ENCODE measurements at places on chromosomes 3 and 15.

GRCh38 chr3:183411216-183411922, 17.1 kb downstream of the MCF2L2 start:
- no peak for DNase-seq

DNA sequence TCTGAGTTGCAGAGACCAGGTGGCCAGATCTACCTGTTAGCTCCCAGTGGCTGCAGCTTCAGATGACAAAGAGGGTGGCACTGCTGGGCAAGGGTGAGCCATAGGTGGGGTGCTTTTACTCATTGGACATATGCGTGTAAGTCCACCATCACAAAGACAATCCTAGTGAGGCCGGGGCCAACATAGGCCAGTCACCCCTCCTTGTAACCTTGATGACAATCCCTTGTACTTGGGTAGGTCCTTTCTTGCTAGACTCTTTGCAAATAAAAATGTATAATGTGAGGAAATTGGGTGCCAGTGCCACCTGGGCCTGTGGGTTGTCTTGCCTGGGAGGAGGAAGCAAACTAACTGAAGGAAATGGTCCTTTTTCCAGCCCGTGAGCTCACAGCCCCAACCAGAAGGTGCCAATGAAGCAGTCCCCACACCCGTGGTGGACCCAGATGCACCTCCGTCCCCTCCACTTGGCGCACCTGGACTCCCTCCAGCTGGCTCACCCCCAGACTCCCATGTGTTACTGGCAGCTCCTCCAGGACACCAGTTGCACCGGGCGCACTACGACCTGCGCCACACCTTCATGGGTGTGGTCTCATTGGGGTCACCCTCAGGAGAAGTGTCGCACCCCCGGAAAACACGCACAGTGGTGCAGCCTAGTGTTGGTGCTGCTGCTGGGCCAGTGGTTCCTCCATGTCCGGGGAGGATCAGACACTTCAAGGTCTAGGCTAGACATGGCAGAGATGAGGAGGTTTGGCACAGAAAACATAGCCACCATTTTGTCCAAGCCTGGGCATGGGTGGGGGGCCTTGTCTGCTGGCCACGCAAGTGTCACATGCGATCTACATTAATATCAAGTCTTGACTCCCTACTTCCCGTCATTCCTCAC, 7.6 kb downstream of the AHSG start:
- no peak for DNase-seq

- no peak for DNase-seq
These were observed 1.3 kb downstream of the IL17RE start for GRCh38 chr3:9903904-9904303.

- DNase-seq, result no peak
These were observed 516.5 kb downstream of the NLGN1 start for GRCh38 chr3:173913974-173914421.
